Stimulated activated naive CD4-positive, alpha-beta T cell treated with Interleukin-2 at 50 U/mL for 16 hours (primary cell): ENCODE measurements at places on chromosomes 13 and 19.

- no peak for DNase-seq
These were observed 88.5 kb downstream of the RAB20 start for GRCh38 chr13:110472904-110473563.

GRCh38 chr19:17289489-17289888 lies 7.8 kb downstream of the ANKLE1 start:
- peak; percentile 25 for DNase-seq

- DNase-seq, result no peak
These were observed 397.4 kb downstream of the SPRY2 start for GRCh38 chr13:79943346-79944023.

GRCh38 chr19:18541258-18541991 lies 1.9 kb downstream of the FKBP8 start:
- DNase-seq, result no peak

GRCh38 chr13:33051632-33052031 lies 35.4 kb downstream of the KL start:
- DNase-seq, result no peak

GRCh38 chr19:33064458-33064791 lies 263 bp downstream of the RHPN2 start:
- DNase-seq, result peak; percentile 4

GRCh38 chr13:24168392-24168750 lies 7.9 kb downstream of the SPATA13 start:
- no peak for DNase-seq

DNA sequence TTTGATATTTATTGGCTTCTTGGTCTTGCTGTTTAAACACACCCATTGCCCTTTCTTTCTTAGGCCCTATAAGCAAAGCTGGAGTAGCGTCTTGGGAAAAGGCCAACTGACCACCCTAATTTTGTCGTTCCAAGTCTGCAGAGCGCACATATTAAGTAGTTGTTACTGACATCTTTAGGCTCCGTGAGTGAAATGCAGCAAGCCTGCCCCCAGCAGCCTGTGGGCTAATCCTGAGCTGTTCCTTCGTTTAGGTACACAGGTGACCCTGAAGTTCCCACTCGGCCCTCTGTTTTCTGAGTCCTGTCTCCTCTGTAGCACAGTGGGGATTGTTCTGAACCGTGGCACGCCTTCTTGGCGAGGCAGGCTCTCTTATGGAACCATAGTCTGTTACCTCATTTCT lies 170.5 kb downstream of the STK24 start:
- no peak for DNase-seq

DNA sequence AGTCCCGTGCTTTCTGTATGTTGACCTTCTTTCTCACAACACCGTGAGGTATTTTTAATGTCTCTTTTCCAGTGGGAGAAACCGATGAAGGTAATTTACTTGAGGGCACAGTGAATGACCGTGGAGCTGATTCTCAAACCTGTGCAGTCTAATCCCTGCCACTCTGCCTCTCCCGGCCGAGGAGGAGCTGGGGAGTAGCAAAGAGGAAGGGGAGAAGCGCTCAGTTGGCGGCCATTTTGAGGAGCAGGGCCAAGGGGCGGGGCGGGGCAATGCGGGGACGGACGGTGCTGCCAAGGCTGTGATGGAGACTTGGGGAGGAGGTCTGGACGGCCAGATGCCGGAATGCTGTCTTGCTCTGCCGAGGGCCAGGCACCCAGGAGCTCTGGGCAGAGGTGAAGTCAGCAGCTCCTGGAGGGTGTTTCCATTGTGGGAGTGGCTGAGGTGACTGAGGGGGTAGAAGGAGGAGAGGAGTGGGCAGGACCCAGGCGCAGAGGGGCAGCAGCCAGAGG lies 12.4 kb upstream of the RANBP3 start:
- DNase-seq, result no peak

- DNase-seq, result no peak
These were observed 14.3 kb downstream of the DNMT1 start for GRCh38 chr19:10180459-10180858.

- no peak for DNase-seq
These were observed 209.6 kb downstream of the OLFM4 start for GRCh38 chr13:53238261-53238660.

GRCh38 chr19:1291761-1292418 lies 6.2 kb downstream of the EFNA2 start:
- DNase-seq, result no peak

- DNase-seq, result no peak
These were observed 1.1 kb downstream of the METTL21C start for GRCh38 chr13:102693776-102694175.

GRCh38 chr19:31118986-31119385 lies 230.2 kb downstream of the TSHZ3 start:
- no peak for DNase-seq

DNA sequence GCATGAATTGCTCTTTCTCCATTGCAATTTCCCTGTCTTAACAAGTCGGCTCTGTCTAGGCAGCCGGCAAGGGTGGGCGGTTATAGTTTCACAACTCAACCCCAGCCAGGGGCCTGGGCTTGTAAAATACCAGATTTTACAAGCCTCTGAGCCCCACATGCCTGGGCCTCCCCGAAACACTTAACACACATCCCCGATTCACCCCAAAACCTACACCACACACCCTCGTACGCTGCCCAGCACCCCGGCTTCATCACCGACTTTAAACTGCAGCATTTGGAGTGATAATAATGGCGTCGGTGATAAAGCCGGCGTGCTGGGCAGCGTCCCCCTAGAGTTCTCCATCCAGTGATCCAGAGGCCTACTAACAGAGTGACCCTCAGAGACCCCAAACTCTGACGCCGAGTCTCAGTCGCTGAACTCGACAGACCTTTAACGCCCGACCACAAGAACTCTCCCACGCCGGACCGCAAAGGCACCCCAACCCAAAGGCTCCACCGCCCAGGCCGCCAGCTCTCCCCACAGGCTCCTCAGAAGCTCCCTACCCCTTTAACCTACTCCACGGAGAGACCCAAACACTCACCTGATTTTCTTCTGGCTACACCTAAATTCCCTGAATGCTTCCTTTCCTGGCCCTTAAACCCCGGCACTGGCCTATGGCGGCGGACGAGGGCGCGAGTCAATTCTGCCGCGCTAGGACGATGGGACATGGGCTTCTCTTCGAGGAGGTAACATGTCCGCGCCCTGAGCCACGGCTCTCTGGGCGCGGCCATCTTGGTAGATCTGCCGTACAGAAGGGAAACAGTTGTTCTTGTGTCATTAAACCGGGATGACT lies at the start of gene ZNF649:
ZNF649 (minus strand) TSS at position 687 of the 835 bp plus-strand sequence. CDS start 4,910 bp downstream, outside the sequence.
- DNase-seq, result peak; percentile 78

- DNase-seq, result peak; percentile 8
These were observed 25.1 kb downstream of the CARD8 start for GRCh38 chr19:48230555-48231129.
